ENCODE measurements at places on chromosomes 6 and 20.

DNA sequence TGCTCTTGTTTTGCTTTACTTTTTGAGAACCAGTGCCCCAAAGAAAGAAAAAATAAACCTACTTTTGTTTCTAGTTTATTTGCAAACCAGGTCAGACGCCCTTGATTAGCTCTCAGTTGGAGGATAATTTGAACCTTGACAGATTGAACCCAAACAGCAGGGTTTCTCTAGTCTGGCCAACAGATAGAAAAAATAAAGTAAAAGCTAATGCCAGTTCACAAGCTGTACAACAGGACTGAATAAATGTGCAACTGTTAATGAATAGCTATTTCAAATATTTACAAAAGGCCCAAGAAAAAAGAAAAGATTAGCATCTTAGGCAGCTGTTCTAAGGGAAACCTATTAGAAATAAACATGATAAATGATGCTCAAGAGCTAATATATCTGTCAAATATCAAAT, 331.8 kb downstream of the CDKAL1 start:
- no peak for DNase-seq

DNA sequence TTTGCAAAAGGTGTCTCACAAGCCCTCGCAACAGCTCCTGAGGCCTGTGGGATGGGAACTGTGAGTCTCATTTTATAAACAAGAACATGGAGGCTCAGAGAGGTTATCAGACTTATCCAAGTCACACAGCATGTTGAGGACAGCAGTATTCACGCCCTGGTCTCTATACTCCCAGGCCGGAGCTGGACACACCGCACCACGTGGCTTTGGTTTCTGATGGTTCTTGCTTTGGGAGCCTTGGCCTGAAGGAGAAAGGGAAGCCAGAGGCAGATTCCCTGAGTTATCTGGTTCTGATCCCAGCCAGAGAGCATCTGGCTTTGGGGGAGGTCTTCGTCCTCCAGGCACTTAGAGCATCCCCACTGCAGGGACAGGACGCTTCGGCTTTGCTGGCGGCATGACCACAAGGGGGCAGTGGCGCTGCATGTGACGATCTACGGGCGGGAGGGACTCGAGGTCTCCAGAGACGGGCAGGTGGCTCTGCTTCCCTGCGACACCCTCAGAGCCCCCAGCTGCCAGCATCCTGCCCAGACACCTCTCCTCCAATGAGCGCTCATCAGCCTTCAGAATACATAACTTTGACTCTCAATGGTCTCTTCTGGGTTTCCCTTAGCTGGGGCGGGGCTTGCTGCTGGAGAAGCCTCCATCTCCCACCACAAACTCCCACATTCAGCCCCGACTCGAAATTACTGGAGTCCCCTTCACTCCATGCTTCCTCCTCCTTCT, 51.4 kb upstream of the SAYSD1 start:
- peak; percentile 37 for DNase-seq

GRCh38 chr6:47277702-47278101, 32.0 kb downstream of the TNFRSF21 start:
- DNase-seq = no peak

DNA sequence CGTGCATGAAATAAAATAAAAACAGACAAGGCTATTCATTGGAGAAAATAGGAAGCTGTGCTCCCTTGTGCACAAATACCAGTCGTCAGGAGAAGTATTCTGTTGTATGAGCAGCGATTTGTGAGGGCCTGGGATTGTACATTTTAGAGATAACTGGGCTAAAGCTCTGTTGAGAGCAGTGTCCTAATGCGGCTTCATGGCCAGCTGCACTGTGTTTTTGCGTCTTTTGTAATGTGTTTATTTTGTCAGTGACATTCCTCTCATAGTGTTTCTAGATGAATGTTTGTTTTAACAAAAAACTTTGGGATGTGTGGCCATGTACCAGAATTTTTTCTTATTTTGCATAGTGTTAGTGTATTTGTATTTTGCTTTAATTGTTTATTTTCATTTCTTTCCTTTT, 14.8 kb downstream of the ERMARD start:
- no peak for DNase-seq

DNA sequence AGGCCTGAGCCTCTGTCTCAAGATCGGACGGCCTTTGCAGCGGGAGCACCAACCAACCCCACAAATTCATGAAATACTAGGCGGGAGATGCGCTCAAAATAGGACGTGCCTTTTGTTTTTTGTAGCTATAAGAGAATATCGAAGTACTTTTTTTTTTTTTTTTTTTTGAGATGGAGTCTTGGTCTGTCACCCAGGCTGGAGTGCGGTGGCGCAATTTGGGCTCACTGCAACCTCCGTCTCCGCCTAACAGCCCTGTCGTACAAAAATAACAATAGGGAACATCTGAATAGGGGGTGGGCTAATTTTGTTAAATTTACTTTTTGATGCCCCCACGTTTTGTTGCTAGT, 5.9 kb upstream of the TUBB2A start:
- DNase-seq = no peak

- DNase-seq = no peak
Measured at GRCh38 chr6:167995302-167995701, 2.2 kb upstream of the KIF25 start.

DNA sequence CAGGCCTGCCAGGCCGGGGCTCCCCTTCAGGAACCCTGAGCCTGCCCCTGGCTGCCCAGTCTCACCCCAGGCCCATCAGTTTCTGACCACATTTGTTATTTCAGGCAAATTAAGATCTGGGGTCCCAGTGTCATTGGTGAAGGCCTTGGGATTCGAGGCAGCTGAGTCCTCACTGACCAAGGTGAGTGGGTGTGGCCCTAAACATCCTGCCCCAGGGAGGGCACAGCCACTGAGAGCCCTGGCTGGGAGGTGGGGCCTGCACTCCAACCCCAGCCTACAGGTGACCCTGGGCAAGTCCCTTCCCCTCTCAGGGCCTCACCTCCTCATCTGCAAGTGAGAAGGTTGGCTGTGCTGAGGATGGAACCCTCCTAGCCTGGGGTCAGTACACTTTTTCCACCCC, 23.8 kb downstream of the BPIFB1 start:
- DNase-seq = no peak

GRCh38 chr6:14674867-14675648, 557.5 kb downstream of the CD83 start:
- DNase-seq = no peak
